ENCODE measurements at places on chromosomes 13 and 19. TPM values are rescaled to one million over a fixed set of nuclear protein-coding genes. Genes with fewer than 3 reads are reported as not detected.

- peaks cover 9% of the 10 kb centered on the region for H3K4me1 ChIP-seq
- H3K27ac ChIP-seq: no peak overlapping the region
- no peak for DNase-seq
- H3K4me3 ChIP-seq: no peak overlapping the region
- no peaks in the 10 kb centered on the region for H3K27me3 ChIP-seq
Measured at GRCh38 chr13:73872397-73872796, 261.8 kb downstream of the KLF12 start.

DNA sequence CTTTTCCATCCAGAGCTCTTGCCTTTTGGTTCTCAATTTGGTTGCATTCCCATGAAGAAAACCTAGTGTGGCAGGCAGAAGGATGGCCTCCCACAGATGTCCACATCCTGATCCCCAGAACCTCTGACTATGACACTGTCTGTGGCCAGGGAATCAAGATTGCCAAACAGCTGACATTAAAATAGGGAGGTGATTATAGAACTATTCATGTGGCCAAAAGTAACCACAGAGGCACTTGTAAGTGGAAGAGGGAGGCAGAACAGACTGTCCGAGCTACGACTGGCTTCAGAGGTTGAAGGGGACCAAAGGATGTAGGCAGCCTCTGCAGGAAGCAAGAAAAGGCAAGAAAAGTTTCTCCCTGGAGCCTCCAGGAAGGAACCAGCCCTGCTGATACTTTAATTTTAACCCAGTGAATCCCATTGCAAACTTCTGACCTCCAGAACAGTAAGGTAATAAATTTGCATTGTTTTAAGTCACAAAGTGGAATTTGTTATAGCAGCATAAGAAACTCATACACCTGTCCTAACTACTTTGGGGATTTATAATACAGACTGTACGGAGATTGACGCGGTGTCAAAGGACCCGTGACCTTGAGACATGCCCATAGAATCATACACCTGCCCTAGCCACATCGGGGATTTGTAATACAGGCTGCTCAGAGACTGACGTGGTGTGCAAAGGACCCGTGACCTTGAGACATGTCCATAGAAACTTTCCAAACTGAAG, 106.5 kb downstream of the ATP11A start:
- H3K27ac ChIP-seq: no peak overlapping the region
- peak; percentile 9 for DNase-seq
- no peaks in the 10 kb centered on the region for H3K36me3 ChIP-seq
- H3K4me1 ChIP-seq: no peaks in the 10 kb centered on the region

DNA sequence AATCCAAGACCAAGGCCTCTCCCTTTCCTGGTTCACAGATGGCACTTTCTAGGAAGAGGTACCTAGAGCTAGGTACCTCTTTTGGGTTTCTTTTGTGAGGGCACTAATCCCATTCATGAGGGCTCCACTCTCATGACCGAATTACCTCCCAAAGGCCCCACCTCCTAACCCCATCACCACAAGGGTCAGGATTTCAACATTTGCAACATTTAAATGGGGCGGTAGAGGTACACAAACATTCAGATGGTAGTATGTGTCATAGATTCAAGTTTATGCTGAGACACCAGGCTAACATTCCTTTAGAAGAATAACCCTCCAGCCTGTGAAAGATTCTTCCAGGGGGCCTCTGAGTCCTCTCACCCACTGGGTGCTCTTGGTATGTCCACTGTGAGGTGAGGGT, 116.3 kb downstream of the FOXO1 start:
- no peaks in the 10 kb centered on the region for H3K4me1 ChIP-seq
- no peak overlapping the region for H3K4me3 ChIP-seq
- no peak overlapping the region for H3K27ac ChIP-seq
- no peaks in the 10 kb centered on the region for H3K36me3 ChIP-seq

DNA sequence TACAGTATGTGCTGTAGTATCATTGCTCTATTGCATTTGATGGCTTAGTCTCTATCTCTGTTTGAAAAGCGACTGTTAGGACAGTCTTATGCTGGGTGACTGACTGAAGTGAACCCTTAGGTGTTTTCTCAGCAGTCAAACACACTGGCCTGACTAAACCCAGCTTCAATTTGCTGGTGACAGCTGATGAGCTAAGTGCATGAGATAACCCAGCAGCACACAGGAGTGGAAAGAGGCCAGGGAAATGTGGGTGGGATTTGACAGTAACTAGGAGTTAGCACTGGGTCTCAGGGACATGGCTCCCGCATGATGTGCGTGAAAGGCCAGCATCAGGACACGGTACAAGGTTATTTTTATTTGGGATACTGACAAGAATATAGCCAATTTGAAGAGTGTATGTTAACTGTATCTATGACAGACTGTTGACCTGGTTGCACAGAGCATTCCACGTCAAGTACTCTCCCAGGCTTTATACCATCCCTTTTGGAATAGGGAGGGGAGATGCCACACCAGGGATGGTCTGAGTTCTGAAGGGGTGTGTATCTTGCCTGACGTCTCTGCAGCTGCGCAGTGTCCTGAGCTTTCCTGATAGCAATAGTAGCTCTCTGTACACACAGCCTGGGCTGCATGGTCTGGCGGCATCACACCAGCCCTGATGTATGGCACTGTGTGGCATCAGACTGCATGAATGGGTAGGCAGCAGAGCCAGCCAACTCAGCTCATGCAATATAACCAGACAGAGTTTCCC, 144.8 kb downstream of the FLT1 start:
- no peaks in the 10 kb centered on the region for H3K4me1 ChIP-seq
- no peaks in the 10 kb centered on the region for H3K36me3 ChIP-seq
- DNase-seq: no peak
- no peaks in the 10 kb centered on the region for H3K27me3 ChIP-seq
- no peak overlapping the region for H3K4me3 ChIP-seq
- no peak overlapping the region for H3K27ac ChIP-seq

GRCh38 chr13:108346376-108346775, 76.9 kb downstream of the TNFSF13B start:
- H3K36me3 ChIP-seq: no peaks in the 10 kb centered on the region
- no peaks in the 10 kb centered on the region for H3K27me3 ChIP-seq
- no peak overlapping the region for H3K27ac ChIP-seq
- DNase-seq: no peak
- no peak overlapping the region for H3K4me3 ChIP-seq
- no peaks in the 10 kb centered on the region for H3K4me1 ChIP-seq

GRCh38 chr13:41520016-41520659, 62.8 kb downstream of the RGCC start:
- H3K4me1 ChIP-seq: no peaks in the 10 kb centered on the region
- H3K36me3 ChIP-seq: no peaks in the 10 kb centered on the region
- H3K27me3 ChIP-seq: no peaks in the 10 kb centered on the region
- DNase-seq: no peak
- no peak overlapping the region for H3K4me3 ChIP-seq

- no peak overlapping the region for H3K4me3 ChIP-seq
- H3K4me1 ChIP-seq: no peaks in the 10 kb centered on the region
- no peaks in the 10 kb centered on the region for H3K36me3 ChIP-seq
Measured at GRCh38 chr13:99989276-99990125, 7.9 kb downstream of the ZIC2 start.

GRCh38 chr13:109883181-109884180, 97.1 kb upstream of the IRS2 start:
- H3K27me3 ChIP-seq: no peaks in the 10 kb centered on the region
- H3K4me3 ChIP-seq: no peak overlapping the region
- no peak overlapping the region for H3K27ac ChIP-seq
- H3K4me1 ChIP-seq: no peaks in the 10 kb centered on the region
- no peaks in the 10 kb centered on the region for H3K36me3 ChIP-seq
- no peak for DNase-seq

- H3K4me3 ChIP-seq: no peak overlapping the region
- peaks cover 4% of the 10 kb centered on the region for H3K4me1 ChIP-seq
- DNase-seq: peak; percentile 86
- H3K27me3 ChIP-seq: no peaks in the 10 kb centered on the region
Measured at GRCh38 chr13:111177081-111177711, 62.1 kb downstream of the ARHGEF7 start.

GRCh38 chr13:27310946-27311345, 40.3 kb downstream of the RASL11A start:
- H3K27me3 ChIP-seq: no peaks in the 10 kb centered on the region
- H3K4me1 ChIP-seq: no peaks in the 10 kb centered on the region
- H3K4me3 ChIP-seq: no peak overlapping the region
- H3K36me3 ChIP-seq: no peaks in the 10 kb centered on the region
- no peak overlapping the region for H3K27ac ChIP-seq

GRCh38 chr13:100673713-100674571, 653 bp downstream of the TMTC4 start:
- peak overlapping the region; percentile 54 for H3K27ac ChIP-seq
- no peaks in the 10 kb centered on the region for H3K4me1 ChIP-seq
- peaks cover 2% of the 10 kb centered on the region for H3K27me3 ChIP-seq
- peak; percentile 89 for DNase-seq
- H3K4me3 ChIP-seq: peak overlapping the region; percentile 79

DNA sequence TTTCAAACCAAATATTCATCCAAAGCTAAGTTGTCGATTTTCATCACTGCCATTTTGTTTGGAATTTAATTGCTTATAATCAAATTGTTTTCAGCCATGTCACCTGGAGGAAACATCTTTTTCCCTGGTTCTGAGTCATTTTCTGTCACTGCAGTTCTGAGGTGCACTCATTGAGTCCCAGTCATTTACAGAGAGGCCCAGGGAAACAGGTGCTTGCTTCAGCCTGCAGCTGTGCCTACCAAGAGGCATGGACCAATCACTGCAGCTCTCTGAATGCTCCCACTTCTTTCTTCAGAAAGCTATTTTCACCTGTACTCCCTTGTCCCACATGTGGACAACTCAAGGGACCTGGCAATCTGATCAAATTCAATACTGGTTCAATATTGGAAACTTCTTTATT, 308.1 kb downstream of the COG6 start:
- H3K4me3 ChIP-seq: no peak overlapping the region
- H3K4me1 ChIP-seq: no peaks in the 10 kb centered on the region
- H3K27ac ChIP-seq: no peak overlapping the region
- no peaks in the 10 kb centered on the region for H3K36me3 ChIP-seq

DNA sequence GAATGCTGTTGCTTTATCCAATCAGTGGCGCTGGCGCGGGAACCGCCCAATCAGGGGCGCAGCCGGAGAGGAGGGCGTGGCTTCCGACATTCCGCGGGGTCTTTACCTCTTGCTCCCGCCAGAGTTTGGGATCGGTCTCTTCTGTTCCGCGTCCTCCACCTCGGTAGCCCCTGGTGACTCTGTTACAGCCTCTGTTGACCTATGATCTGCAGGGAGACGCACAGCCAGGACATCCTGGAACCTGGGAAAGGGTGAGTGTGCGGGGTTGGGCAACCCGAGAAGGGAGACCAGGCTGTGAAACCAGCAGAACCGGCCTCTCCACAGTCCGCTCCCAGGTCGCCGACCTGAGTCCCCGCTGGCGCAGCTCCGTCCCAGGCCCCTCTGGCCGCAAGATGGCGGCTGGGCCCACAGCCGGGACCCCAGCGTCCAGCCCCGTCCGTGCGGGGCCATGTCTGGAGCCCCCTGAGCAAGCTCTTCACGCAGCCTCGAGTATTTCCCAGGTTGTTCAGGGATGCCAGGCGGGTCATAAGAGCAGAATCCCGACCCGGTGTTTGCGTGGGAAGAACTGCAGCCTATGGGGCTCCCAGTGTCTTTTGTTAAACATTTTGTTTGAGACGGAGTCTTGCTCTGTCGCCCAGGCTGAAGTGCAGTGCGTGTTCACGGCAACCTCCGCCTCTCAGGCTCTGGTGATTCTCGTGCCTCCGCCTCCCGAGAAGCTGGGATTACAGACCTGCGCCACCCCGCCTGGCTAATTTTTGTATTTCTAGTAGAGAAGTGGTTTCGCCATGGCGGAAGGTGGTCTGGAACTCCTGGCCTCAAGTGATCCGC, 4.4 kb upstream of the ZNF681 start:
- H3K27me3 ChIP-seq: no peaks in the 10 kb centered on the region
- H3K4me1 ChIP-seq: no peaks in the 10 kb centered on the region
- H3K27ac ChIP-seq: no peak overlapping the region
- peak; percentile 70 for DNase-seq

- H3K4me3 ChIP-seq: no peak overlapping the region
- peak overlapping the region; percentile 71 for H3K27ac ChIP-seq
- DNase-seq: peak; percentile 84
- H3K27me3 ChIP-seq: no peaks in the 10 kb centered on the region
Measured at GRCh38 chr19:41367848-41368301, 3.9 kb upstream of the B9D2 start.

- no peak overlapping the region for H3K4me3 ChIP-seq
- H3K4me1 ChIP-seq: no peaks in the 10 kb centered on the region
- no peaks in the 10 kb centered on the region for H3K27me3 ChIP-seq
- peaks cover 4% of the 10 kb centered on the region for H3K36me3 ChIP-seq
Measured at GRCh38 chr13:91356919-91357612, 9.6 kb downstream of the MIR17HG start.

GRCh38 chr13:95207769-95208366, 93.4 kb downstream of the ABCC4 start:
- no peaks in the 10 kb centered on the region for H3K27me3 ChIP-seq
- no peaks in the 10 kb centered on the region for H3K4me1 ChIP-seq
- H3K27ac ChIP-seq: no peak overlapping the region
- DNase-seq: no peak
- H3K4me3 ChIP-seq: no peak overlapping the region

DNA sequence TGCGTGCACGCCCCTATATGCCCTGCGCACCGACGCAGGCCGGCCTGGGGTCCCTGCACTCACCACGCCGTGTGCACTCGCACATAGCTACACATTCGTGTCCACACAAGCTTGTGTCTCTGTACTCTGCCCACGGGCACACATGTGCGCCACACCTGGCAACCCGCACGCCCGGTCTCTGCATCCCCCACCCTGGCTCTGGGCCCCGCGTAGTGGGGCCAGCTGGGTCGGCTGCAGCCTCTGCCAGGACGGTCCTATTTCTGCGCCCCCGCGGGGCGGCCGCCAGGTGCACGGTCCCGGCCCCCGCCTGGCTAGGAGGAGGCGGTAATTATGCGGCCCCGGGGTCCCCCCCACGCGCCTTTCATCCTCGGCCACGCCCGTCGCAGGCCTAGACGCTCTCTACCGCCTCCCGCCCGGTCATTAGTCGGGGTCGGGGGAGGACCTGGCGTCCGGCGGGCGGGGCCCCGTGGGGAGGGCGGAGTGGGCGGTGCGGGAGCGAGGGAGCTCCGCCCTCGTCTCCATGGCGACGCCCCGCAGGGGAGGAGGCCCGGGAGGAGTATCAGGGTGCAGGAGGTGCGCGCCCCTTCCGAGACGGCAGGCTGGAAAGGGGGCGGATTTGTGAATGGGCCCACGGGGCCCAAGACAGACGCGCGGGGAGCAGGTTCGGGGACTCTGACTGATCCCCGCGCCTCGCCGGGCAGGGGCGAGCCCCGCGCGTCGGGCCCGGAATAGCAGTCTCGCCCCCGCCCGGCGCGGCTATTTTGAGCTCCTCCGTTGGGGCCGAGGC, 2.8 kb upstream of the CIRBP start:
- H3K4me1 ChIP-seq: peaks cover 48% of the 10 kb centered on the region
- peak; percentile 80 for DNase-seq
- H3K27ac ChIP-seq: peak overlapping the region; percentile 96
- peak overlapping the region; percentile 51 for H3K4me3 ChIP-seq
- no peaks in the 10 kb centered on the region for H3K27me3 ChIP-seq

- H3K36me3 ChIP-seq: peaks cover 2% of the 10 kb centered on the region
- no peak for DNase-seq
- H3K27ac ChIP-seq: no peak overlapping the region
- H3K27me3 ChIP-seq: no peaks in the 10 kb centered on the region
- no peak overlapping the region for H3K4me3 ChIP-seq
Measured at GRCh38 chr19:56115490-56115889, 5.6 kb downstream of the ZNF787 start.

Gene KLK12
- polyA plus RNA-seq: not detected

Gene COG3
- polyA plus RNA-seq: 24.0 TPM

Gene URAD
- polyA plus RNA-seq: not detected

Gene MYBPC2
- polyA plus RNA-seq: not detected

Gene ZNF91
- polyA plus RNA-seq: 10.9 TPM

Gene PPFIA3
- 0.62 TPM for polyA plus RNA-seq

Gene SCN1B
- polyA plus RNA-seq: 17.5 TPM
